CD4-positive, alpha-beta T cell treated with Interleukin-17A for 4 hours (primary cell): ENCODE measurements at places on chromosomes 12 and 14.

DNA sequence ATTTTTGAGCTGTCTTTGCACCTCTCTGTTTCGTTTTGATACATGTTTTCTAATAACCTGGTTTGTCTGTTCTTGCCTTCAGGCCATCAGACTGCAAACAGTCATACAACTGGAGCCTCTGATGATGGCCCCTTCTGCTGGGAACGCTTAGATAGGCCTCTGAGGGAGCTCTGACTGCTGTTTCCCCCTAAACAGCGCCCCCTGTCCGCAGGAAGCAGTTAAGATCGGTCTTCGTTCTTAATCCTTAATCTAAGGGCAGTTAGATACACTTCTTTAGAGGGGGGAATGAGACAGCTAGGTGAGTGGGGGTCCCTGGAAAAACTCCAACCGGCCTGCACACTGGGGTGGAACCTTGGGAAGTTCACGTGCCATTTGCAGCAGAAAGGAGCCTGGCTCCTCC lies 1338.8 kb upstream of the SEL1L start:
- DNase-seq = no peak

- no peak for DNase-seq
These were observed 190.5 kb downstream of the BMP4 start for GRCh38 chr14:53766106-53766505.

- DNase-seq = no peak
These were observed 15.2 kb downstream of the SLC8A3 start for GRCh38 chr14:70173569-70173968.

GRCh38 chr14:64509036-64509435 lies 4.5 kb downstream of the ZBTB1 start:
- no peak for DNase-seq

- no peak for DNase-seq
These were observed 41.6 kb upstream of the CDK17 start for GRCh38 chr12:96441816-96442215.

- DNase-seq = no peak
These were observed 945 bp downstream of the HCAR1 start for GRCh38 chr12:122729583-122730214.

DNA sequence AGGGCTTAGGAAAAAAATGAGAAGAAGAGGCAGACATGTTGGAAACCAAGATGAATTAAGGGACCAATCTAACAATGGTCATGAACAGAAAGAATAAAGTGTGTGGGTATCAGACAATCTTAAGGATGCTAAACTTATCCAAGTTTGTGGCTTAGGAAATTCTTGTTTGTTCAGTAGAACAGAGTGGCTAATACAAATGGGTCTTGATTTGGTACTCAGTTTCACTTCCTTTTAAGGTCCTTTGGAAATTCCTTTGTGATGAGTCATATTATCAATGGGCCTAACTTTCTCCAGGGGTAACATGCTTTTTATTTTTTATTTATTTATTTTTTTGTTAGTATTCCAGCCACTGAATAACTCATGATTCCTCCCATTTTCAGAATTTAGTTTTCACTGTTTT lies 1154.7 kb upstream of the FLRT2 start:
- no peak for DNase-seq

DNA sequence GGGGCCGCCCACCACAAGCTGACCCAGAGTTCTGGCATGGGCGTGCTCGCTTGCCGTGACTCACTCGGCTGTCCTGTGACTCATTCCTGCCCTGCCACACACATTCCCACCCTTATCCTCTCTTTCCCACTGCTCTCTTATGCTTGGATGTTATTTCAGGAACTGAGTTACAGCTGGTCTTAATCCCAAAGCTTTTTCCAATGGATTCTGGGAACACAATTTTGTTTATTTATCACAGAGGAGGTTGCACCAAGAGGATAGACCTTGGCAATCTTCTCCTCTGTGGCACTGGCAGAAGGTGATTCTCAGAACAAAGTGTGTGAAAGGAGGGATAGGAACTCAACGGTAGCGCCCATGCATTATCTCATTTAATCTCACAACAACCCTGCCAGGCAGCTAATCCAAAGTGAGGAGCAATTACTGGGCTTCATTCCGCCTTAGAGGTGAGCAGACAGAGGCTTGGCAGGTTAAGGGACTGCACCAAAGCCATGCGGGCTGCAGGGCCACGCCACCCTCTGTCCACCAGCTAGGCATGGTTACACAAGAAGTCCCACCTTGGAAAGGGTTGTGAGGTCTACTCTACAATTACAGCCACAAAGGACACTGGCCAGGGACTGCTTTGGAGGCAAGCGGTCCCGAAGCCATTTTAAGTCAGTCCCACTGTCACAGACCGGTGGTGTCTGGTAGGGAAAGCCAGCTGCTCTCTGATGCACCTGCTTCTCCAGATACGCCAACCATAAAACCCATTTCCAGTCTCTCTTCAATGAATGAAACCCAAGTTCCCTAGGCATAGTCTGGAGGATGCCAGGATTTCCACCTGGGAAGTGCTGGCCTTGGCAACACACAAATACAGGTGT lies 32.9 kb downstream of the SYNE3 start:
- no peak for DNase-seq

DNA sequence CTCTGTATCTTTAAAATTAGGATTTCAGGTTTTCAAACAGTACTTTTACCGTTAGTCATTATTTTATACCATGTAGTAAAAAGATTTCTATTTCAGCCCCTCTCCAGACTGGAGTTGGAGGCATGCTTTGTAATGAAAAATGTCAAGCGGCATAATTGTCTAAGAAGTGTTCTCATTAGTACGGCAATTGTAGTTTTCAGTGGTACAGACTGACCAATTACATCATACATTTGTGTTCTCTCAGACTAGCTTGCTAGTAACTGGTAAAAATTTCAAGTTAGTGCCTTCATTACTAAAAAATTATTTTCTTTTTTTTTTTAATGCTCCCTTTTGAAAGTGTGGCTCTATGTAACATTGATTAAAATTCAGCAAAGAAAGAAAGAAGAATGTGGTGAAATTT lies 4.5 kb downstream of the USP30 start:
- no peak for DNase-seq

GRCh38 chr12:104741077-104741476 lies 217.0 kb downstream of the SLC41A2 start:
- DNase-seq = no peak

- no peak for DNase-seq
These were observed 16.4 kb upstream of the RNASE12 start for GRCh38 chr14:20607617-20608016.

GRCh38 chr12:2353281-2353680 lies 300.5 kb downstream of the CACNA1C start:
- DNase-seq = no peak

DNA sequence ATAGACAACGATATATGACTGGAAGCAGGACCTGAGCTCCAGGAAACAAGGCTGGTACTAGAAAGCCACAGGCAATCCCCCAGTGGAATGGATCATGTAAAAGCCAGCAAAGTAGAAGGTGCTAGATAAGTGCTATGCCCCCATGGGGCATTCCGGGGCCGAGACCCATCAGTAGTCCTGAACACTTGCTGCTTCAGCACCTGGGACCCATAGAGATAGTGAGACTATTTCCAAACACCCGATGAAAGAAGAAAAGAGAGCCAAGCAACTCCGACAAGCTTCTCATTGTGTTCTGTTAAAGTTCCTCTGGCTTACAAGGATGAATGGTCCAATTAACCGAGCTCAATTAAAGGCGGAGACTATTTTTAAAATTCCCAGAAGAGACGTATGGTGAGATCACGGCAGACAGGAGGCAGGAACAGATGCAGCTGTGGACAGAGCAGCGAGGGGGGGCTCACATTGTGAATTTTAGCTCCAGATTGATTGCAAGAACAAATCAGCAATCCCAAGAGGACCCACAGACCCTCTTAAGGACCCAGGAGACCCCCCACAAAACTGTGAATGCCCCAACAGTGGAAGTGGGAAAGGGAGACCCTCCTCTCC lies 142.5 kb upstream of the OVCH1 start:
- DNase-seq = no peak

DNA sequence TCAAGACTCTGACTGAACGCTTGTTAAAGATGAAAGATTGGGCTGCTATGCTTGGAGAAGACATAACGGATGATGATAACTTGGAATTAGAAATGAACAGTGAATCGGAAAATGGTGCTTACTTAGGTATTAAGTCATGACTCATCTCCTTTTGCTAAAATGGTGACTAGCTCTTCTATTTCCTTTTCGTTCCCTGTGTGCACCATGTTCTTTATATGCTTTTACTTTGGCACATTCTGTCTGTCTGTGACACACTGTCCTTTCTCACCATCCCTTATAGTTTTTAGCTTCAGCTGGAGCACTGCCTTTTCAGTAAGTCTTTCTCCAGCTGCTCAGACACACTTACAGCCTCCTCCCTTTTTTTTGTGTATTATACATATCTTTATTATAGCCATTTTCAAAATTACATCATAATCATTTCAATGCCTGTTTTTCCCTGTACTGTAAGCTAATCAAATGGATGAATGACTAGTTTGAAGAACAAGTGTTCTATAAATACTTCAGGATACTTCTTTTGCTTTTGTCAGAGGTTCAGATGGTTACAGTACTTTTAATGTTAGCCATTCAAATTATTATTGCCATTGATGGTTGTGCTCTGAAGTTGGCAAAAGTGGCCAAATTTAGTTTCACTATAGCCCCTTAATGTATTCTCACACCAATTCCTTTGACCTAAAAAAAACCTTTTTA lies 68.6 kb downstream of the MIA2 start:
- no peak for DNase-seq

DNA sequence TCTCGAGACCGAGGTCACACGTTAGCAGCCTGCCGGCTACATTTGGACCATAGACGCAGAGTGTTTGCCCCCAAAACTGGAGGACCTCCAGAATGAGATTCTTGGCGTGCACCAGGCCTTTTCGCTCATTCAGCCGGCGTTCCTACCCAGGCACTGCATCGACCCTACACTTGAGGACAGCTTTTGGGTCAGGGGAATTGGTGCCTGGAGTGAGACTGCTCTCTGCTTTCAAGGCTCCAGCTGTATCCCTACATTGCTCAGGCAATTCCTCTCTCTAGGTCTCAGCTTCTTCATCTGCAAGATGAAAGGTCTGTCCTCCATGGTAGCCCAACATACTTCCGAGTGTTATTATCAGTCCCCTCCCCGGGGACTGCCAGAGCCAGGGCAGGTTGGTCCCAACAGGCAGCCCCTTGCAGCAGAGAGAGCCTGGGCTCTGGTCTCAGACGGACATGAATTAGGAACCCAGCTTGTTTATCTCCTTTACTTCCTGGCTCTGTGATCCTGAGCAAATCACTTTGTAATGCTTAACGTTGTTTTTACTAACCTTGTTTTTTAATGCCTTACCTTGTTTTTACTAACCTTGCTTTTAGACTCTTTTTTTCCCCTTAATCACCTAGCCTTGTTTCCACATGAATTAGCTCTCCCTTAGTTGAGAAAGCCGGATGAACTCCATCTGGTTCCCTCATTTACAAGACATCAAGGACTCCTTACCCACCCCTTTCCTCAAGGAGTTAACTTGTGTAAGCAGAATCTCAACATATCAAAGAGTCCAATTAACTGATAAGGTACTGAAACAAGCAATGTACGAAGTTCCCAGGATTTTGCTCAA lies 892 bp downstream of the TCHP start:
- no peak for DNase-seq

GRCh38 chr14:84343656-84344055 lies 1186.3 kb upstream of the FLRT2 start:
- no peak for DNase-seq

GRCh38 chr12:46269429-46270241 lies 792 bp upstream of the SLC38A1 start:
- peak; percentile 82 for DNase-seq

DNA sequence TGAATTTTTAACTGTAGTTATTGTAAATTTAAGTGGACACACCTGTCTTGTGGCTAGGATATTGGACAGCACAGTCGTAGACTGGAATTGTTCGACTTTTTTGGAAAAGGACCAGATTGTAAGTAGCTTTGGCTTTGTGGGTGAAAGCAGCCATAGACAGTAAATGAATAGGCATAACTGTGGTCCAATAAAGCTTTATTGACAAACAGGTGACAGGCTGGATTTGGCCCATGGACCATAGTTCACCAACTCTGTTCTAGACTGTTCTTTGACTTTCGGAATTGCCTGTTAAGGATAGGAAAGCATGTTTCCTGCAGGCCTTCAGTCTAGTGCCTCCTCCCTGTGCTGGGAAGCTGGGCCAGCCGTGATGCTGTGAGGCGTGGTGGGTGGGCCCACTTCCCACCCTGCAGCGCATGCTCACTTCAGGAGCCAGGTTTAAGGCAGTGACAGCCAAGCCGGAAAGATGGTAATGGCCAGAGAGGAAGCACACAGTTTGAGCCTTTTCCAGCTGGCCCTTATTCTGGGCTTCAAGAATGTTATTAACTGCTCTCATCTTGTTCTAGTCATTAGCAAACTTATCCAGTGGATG lies 51.8 kb downstream of the PPP2R5C start:
- no peak for DNase-seq

GRCh38 chr12:127542931-127543330 lies 724.0 kb upstream of the TMEM132C start:
- DNase-seq = no peak

DNA sequence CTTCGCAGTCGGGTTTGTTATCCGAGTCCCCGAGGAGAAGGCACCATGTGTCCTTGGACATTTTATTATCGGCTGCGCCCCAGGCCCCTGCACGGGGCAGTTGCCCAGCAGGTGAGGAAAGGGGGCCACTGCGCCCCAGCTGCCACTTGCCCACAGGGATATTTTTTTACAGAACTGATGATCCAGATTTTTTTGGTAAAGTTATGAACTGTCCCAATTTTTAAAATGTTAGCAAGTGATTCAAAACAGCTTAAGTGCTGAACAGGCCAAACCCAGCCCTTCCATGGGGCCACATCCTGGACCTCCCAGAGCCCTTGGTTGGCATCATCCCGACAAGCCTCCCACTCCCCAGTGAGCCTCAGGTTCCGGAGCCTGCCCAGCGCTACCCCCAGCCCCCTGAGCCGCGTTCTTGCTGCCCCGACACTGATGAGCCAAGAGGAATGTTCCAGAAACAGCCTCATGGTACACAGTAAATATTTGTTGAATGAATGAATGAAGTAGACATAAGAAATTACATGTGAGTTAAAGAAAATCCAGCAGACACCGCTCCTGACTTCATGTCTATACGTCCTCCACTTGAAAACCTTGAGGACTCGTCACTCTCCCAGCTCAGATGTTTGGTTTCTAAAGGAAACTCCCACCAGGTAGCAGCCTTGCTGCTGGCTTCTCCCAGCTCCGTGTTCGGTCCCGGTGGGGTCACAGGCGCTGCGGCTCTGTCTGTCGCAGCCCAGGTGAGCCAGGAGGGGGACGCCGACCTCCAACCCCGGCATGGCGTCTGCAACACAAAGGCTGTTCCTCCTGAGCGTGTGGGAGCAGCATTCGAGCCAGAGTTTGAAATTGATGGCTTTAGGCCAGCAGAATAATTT lies 88.5 kb downstream of the ADGRD1 start:
- DNase-seq = no peak

GRCh38 chr12:75710361-75711069 lies 199.1 kb upstream of the KRR1 start:
- no peak for DNase-seq

- DNase-seq = no peak
These were observed 11.9 kb downstream of the PRDM4 start for GRCh38 chr12:107749083-107749482.
